EH (cell line): ENCODE measurements at places on chromosomes 7 and 10.

GRCh38 chr7:71157757-71158156 is 25.8 kb downstream of the GALNT17 start:
- DNase-seq = no peak

- DNase-seq = no peak
Measured at GRCh38 chr10:11682267-11682683, 59.9 kb upstream of the ECHDC3 start.

DNA sequence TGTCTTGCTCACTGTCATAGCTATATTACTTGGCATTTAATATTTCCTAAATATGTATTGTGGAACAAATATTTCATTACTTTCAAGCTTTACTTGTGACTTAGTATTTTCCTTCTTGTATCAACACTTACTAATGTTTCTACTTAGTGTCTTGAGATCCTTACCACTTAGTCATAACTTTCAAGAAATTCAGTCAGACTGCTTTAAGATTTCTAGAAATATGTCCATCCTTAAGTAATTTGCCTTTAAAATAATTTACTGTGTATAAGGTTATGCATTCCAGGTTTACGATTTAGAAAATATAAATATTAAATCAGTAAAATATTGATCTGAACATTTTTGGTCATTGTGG is 87.3 kb upstream of the CSTF2T start:
- DNase-seq = no peak

DNA sequence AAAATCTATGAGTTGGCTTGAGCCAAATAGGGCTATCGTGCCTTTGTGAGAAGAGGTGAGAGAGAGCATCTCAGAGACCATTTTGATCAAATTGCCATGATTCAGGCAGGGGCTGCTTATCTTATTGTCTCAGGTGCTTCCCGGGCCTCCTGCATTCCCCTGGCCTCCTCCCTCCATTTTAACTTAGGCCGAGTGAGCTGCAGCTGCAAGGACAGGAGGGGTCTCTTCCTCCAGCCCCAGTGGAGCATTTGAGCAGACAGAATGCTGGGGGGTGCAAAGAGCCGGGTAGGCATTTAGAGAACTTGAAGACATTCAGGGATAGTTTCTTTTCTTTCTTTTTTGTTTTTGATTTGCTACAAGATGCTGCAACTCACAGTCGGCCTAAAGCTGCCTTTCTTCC is 59.0 kb downstream of the BUB3 start:
- no peak for DNase-seq

- DNase-seq = no peak
Measured at GRCh38 chr10:133418289-133418993, 6.0 kb downstream of the SPRN start.

- DNase-seq = no peak
Measured at GRCh38 chr7:1580422-1581030, 10.7 kb upstream of the PSMG3 start.

- DNase-seq = no peak
Measured at GRCh38 chr7:116449950-116450349, 49.6 kb upstream of the CAV2 start.

DNA sequence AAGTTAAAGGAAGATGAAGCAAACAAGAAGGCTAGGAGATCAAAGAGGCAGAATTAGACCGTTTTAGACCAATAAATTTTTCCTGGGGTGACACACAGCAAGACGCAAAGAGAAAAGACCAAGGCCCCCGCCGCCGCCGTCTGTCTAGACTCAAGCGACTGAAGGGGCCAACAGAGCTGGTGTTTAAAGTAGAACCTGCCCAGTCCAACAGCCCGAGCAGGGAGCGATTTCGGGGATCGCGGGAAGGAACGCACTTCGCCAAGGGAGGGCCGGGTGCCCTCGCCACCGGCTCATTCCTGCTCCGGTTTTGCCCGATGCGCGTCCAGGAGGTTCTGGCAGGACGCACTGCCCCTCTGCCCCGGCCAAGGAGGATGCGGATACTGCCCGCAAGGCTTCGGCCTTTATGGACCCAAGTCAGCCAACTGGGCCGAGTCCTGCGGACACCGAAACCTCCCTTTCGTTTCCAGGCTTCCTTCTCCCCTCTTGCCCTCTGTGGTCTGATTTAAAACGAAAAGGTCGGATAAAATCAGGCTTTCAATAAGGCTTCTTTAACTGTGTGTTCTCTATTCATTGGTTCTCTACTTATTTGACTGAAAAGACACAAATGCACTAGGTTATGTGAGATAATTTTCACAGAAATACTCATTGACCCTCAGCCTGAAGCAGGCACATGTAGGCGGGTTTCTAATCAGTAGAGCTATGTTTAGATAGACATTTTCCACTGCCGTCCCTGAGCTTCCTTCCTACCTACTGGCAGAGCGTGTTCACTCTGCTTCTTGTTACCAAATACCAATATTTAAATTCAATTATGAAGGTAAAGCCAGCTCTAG is 2.2 kb upstream of the HOXA7 start:
- DNase-seq = no peak

- DNase-seq = no peak
Measured at GRCh38 chr7:76330673-76331072, 28.1 kb downstream of the YWHAG start.

GRCh38 chr7:101094376-101094775 is 9.1 kb downstream of the TRIM56 start:
- DNase-seq = no peak

- DNase-seq = peak; percentile 77
Measured at GRCh38 chr10:63520500-63521415, at the start of gene REEP3. REEP3 (plus strand) TSS chr10:63521401; CDS start chr10:63521546, 145 bp downstream.

DNA sequence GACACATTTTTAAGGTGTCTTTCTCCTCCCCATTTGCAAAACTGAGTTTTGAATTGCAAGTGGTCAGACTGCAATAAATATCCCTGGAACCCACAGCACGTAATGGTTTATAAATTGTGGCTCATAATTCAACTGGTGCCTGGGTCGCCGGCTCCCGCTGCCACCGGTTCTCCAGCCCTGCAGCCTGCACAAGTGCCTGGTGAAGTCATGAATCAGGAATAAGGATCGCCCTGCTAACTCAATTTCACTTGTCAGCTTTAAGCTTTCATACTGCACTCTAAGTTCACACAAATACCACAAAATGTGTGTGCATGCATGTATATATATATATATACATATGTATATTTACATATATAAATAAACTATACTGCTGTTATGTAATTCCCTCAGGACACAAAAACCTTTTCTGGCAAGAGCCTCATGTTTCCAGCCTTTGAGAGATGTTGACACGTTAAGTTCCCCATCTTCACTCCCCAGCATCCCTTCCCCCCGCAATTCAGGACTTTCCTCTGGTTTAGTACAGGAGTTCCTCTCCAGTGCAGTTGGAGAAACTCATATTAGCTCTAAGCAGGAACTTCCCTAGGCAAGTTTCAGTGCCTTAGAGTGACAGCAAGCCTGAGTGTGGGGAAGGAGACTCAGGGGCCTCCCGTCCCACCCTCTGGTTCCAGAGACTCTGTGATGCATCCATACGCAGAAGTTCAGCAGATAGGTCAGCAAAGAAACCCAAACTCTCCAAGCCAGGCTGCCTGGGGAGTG is 129.2 kb upstream of the UNC5B start:
- DNase-seq = no peak

DNA sequence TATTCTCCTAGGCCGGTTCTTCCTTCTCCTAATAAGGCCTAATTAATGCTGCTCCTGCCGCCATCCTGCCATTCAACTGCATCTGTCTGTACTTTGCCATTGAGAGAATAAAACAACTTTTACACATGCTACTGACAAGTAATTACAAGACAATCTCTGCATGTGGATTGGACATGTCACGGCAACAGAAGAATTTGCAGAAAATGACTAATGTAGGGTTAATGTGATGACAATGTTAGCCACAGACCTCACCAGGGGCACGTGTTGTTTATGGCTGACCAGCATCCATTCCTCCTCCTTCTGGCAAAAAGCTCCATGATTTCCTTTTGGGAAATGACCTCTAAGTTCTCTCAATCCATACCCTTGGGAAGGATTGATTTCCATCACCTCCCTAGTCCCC is 58.0 kb downstream of the NEBL start:
- DNase-seq = no peak

DNA sequence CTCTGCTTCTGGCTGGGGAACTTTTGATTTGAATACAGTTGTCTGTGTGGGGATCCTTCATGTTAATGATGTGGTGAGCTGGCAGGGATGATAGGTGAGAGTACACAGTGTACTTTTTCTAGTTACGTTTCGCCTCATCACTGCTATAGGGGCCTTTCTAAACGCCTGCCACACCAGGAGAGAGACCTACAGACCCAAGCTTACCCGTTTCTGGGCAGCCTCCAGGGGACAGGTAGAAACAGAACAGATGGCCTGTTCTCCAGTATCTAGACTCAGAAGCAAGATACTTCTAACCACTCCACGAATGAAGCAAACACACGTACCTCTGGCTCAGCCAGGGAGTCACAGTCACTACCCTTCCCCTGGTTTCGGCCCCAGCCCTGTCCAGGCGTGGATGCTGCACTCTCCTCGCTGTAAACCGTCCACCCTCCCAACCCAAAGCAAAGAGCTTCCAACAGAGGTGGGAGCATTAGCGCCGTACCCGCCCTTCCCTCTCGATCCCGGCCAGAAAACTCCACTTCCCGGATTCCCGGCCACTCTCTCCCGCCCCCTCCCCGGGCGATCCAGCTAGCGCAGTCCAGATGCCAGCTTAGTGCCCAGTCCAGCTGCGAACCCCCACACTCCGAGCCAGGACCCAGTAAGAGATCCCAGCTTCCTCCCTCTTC is 1.2 kb downstream of the CCDC6 start:
- peak; percentile 41 for DNase-seq

- no peak for DNase-seq
Measured at GRCh38 chr7:115052706-115053105, 130.8 kb downstream of the MDFIC start.

GRCh38 chr10:126090443-126090842 is 194.1 kb downstream of the FANK1 start:
- no peak for DNase-seq

DNA sequence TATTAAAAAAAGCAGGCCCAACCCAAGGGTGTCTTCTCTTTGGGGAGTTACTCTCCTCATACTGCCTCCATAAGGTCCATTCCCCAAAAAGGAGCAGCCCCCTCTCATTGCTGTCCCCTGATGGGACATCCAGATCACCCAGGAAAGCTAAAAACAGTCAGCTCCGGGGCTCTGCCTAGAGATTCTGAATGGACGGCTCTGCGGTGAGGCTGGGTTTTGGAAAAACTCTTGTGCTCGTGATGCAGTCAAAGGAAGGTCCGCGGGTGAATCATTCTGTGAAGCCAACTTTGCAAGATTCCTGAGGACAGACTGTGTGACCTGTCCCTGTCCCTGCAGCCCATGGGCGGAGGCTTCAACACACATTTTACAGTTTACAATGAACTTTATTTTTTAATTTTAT is 351.5 kb downstream of the TYW1 start:
- DNase-seq = no peak

DNA sequence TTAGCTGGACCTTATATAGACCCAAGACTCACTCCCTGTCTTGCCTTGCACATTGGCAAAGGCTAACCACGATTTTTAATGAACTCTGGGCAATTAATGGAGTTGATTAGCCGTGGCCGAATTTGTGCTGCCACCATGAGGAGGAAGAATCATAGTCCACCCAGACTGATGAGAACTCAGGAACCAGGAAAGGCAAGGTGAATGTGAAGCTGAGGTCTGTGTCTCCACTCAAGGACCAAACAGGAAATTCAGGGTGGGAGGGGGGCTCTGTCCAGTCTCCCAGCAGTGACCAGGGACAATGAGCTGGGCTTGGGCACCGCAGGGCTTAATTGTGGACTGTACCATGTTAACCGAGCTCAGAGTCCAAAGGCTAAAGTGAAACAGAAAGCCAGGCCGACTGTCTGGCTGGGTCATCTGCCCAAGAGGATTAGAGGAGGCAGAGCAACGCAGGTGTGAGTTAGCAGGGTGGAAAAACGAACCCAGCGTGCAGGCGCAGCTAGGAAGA is 127.0 kb upstream of the JCAD start:
- no peak for DNase-seq

- no peak for DNase-seq
Measured at GRCh38 chr10:12308057-12308456, 41.3 kb upstream of the CAMK1D start.

GRCh38 chr10:92681306-92681834 is 8.4 kb upstream of the HHEX start:
- no peak for DNase-seq

- DNase-seq = no peak
Measured at GRCh38 chr7:10677668-10678232, 295.9 kb upstream of the PHF14 start.

GRCh38 chr10:113447278-113447677 is 105.6 kb upstream of the HABP2 start:
- DNase-seq = no peak

GRCh38 chr7:15085366-15085765 is 182.8 kb upstream of the DGKB start:
- no peak for DNase-seq

- DNase-seq = no peak
Measured at GRCh38 chr7:17771901-17772408, 168.3 kb downstream of the SNX13 start.

DNA sequence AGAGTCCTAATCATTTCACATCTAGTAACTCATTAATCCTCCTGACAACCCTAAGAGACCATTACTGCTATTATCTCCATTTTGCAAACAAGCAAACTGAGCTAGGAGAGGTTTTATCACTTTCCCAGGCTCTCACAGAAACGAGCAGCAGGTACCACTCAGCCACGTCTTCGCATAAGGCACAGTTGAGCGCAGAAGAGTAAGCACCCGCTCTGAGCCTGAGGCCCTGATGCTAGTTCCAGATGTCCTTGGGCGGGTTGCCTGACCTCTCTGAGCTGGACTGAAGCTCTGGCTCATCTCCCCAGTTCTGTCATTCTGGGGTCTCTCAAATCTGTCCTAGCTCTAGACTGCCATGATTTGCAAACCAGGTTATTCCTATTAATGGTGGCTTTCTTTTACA is 72.6 kb upstream of the FRMD4A start:
- no peak for DNase-seq

DNA sequence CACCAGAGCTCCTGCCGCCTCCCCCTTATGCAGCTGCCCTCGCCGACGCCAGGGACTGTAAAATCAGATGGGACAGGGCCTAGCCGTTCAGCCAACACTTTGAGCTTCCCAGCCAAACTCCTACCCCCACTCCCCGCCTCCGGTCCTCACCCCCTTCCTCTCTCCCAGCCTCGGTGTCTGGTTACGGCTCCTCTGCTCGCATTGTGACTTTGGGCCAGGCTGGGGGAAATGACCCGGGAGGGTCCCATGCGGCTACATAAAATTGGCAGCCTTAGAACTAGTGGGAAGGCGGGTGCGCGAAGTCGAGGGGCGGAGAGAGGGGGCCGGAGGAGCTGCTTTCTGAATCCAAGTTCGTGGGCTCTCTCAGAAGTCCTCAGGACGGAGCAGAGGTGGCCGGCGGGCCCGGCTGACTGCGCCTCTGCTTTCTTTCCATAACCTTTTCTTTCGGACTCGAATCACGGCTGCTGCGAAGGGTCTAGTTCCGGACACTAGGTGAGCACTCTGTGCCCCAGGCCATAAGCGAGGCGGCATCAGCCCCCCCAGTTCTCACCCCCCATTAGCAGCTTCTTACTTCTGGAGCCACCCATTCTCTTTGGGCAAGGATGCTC is at the start of gene KAZALD1:
Gene KAZALD1, plus strand, starts transcription at position 366 of the 608 bp plus-strand sequence. CDS start 604 bp downstream, outside the sequence.
- peak; percentile 80 for DNase-seq
